NCI-H1436 (cell line): ENCODE measurements at places on chromosomes 5 and 9.

GRCh38 chr9:124137944-124138335, 119.8 kb upstream of the NEK6 start:
- no peak for DNase-seq

DNA sequence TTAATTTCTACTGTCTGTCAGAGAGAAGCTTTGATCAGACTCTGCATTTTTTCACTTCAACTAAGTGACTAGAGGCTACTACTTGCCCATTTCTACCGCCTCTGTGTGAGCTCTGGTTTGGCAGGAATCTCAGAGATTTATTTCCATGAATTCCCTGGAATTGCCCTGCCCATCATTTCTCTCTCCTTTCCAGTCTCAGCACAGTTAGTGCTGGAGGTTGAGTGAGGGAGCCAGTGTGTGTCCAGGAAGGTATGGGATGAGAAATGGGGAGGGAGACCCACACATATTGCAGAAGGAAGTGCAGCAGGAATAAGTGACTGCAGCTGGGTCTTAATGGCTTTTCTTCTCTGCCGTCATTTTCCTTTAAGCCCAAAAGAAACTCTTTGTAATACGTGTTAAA, 443.1 kb upstream of the ZNF462 start:
- DNase-seq: no peak

- DNase-seq: no peak
Measured at GRCh38 chr5:96175090-96175489, 213.4 kb upstream of the ELL2 start.

DNA sequence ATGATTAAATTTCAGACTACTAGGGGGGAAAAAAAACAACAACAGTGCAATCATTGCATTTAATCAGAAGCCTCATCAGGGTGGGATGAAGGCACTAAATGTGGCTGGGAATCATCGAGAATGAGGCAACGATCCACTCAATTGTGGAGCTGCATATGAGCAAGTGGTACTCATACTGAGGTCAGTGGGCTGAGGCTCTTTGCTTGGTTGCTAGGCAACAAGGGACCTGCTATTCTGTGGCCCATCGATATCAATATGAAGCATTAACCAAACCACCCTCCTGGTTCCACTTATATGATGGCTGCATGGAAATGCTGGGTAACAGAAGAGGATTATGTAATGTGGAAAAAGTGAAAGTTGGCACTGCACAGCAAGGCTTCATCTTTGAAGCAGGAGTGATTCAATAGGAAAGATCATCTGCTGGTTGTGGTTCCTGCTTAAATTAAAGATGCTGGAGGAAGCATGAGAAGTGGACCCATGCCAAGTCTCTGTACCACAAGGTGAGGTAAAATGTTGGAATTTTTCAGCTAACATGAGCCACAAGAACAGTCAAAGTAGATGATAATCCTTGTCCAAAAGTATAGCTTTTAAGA, 159.8 kb upstream of the HMHB1 start:
- no peak for DNase-seq

DNA sequence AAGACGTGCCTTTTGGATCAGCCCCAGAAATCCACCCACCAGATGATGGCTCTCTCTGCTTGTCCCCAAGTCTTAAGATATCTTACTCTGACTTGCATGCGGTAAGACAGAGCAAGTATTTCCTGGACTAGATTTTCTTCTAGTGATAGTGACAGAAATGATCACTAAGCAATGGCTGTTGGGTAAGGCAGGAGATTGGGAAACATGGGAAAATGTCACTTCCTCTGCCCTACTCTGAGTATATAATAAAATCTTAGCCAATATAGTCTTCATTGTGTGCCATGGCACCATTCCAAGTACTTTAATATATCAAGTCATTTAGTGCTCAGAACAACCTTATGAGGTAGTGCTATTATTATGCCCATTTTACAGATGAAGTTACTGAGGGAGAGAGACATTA, 31.0 kb upstream of the GNA14 start:
- DNase-seq: no peak

- DNase-seq: no peak
Measured at GRCh38 chr5:9347541-9348295, 198.2 kb downstream of the SEMA5A start.

DNA sequence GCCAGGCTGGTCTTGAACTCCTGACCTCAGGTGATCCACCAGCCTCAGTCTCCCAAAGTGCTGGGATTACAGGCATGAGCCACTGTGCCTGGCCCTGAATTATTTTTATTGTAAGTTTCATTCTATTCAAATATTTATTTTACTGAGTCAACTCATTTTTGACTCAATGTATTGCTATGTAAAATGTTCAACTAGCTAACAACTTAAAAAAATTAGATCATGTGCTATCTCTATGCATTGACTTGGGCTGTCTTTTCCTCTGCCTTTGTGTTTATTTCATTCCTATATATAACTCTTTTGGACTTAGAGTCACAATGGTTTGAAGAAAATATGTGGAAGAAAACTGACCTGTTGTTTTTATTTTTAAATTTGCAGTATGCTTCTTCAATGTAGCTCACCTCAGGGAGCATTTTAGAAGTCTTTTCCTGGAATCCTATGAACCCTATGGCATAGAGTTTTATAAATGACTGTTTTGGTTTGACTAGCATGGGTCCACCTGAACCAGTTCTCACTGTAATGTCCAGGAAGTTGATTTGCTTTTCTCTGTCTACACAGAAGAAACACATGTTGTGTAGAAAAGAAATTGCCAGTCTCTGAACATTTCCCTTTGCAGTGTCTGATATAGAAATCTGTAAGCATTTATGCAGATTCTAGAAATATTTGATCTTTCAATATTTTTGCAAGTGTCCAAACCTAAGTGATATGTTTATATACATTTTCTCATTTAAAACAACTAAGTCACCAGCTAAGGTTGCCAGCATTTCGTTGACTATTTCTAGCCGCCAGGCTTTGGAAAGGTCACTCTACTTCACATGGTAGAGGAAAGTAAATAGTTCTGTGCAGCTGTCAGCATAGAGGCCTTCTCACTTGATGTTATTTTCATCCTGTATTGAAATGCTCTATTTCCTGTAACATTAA, 138.8 kb downstream of the PCSK1 start:
- DNase-seq: no peak

DNA sequence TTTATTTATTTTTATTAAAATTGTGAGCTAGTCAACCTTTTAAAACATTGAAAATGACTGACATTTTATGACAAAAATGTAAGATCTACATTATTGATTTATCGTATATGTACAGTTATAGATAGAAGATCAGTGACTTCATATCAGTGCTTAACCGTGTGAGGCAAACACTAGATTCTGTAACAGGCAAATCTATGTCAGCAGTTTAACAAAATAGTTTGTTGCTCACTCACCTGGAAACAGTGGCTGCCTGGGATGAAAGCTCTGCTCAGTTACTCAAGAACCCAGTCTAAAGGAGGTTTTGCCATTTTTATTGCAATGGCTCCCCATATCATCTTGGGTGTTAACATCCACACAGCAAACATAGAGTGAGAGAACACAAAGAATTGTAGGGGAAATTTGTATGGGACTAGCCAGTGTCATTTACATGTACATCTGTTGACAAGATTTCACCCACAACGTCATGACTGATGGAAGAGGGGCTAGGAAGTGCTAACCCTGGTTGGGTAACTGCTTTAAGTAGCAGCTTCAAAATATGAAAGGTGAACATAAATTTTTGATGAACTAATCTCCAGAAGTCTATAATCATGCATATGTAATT, 49.0 kb downstream of the SGCD start:
- no peak for DNase-seq

- no peak for DNase-seq
Measured at GRCh38 chr5:147248561-147248960, 13.7 kb downstream of the STK32A start.

GRCh38 chr5:2762744-2763532, 11.5 kb upstream of the IRX2 start:
- DNase-seq: no peak

- DNase-seq: peak; percentile 73
Measured at GRCh38 chr9:28024676-28025075, 451.4 kb upstream of the C9orf72 start.

DNA sequence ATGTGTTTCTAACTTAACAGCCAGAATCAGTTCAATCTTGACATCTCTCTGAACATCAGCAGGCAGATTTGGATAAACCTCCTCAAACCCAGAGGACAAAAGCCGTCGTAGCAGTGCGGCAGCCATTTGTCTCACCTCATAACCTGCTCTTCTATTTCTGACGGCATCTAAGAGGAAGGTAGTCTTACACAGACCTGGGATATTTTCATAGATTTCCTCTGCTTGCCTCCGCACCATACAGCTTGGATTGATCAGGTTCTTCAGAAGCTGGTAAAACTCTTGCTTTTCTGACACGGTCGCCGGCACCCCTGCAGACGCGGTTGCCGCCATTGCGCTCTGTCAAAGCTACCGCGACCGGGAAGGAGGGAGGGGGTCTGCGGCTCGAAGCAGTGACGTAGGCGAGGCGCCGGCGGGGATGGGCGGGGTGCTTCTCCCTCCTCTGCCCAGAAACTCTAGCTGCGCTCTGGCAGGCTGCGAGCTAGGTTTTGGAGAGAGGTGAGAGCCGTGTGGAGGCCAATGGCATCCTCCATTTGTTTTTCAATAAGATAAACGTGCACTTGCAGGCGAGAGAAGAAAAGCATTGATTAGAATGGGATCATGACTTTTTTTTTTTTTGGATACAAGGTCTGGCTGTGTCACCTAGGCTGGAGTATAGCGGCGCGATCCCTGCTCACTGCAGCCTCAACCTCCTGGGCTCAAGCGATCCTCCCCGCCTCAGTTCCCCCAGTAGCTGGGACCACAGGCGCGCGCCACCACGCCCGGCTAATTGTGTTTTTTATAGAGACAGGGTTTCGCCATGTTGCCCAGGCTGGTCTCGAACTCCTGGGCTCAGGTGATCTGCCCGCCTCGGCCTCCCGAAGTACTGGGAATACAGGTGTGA, at the start of gene RANBP6:
RANBP6 (minus strand) TSS at position 347 of the 880 bp plus-strand sequence; CDS start at position 330, 17 bp downstream.
- peak; percentile 77 for DNase-seq

- DNase-seq: no peak
Measured at GRCh38 chr5:135245521-135246499, 153.2 kb downstream of the MACROH2A1 start.

DNA sequence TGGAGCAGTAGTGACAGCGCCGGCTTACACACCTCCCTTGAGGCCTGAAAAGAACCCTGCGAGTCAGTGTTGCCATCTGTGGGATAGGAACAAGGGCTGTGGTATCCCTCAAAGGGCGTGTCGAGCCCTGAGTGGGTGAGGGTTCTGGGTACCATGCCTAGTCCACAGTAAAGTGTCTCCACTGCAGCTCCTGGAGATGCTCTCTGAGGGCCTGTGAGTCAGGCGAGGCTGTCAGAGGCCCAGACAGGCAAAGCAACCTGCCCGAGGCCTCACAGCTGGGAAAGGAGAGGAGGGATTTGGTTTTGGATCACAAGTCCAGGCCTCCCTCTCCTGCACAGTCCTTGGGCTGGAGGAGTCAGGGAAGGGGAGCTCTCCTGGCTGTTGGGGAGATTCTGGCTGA, 6.1 kb downstream of the PRRX2 start:
- no peak for DNase-seq

- no peak for DNase-seq
Measured at GRCh38 chr5:170821257-170821800, 37.8 kb downstream of the GABRP start.

DNA sequence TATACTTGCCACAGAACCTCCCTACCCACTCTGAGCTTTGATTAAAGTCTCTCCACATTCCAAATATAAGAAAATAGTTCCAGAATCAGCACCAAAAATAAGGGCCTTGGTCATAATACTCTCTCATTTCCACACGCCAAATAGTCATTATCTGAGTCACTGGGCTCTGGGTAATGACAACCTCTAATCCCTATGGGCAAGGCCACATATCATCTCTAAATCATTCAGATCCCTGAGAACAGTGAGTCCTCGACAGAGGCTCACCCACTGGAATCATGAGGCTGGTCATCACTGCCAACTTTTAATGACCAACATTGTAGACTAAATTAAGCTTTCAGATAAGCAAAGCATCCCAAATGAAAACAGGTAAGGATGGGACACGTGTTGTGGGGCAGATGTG, 28.1 kb downstream of the FAM114A2 start:
- no peak for DNase-seq

- no peak for DNase-seq
Measured at GRCh38 chr5:123035360-123035917, 1.1 kb downstream of the PPIC start.

DNA sequence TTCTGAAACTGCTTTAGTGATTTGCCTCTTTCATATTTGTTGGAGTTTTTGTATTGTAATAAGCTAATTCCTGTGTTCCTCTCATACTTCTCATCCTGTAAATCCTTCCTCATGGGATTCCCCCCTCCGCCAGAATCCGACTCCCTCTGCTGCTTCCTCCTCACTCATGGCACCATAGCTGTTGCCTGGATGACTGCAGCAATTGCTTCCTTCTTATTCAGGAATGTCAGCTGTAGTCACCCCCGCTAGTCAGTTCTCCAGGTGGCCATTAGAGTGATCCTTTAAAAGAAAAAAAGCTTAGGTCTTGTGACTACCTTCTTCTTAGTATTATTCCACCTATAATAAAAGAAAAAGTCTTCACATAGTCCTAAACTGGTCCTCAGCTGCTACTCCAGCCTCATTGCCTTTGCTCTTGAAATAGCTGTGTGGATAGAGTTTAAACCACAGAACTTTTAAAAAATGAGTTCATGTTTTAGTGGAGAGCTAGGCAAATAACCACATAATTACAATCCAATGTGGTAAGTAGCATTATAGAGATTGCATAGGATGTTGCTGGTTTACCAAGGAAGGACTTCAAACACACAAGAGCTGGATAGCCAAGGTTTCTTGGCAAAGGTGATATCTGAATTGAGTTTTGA, 227.3 kb downstream of the KDM4C start:
- DNase-seq: no peak

- DNase-seq: no peak
Measured at GRCh38 chr9:11328326-11328725, 715.5 kb upstream of the PTPRD start.

GRCh38 chr5:170760113-170760512, 23.4 kb upstream of the GABRP start:
- DNase-seq: no peak

DNA sequence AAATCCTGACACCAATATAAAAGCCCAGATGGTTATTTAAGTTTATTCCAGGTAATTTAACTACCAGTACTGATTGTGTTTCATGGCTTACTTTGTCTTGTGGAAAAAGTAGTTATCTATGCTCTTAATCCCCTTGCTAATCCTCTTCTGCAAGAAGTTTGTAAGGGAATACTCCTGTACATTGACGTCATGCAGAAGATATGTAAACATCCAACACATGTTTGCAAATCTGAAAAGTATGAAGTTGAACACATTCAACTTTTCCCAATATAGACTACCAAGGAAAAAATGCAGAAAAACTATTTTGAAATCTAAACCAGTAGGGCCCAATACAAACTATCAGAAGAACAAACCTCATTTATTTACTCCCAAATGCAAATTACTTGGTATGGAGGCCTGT, 56.3 kb upstream of the ELL2 start:
- DNase-seq: no peak

DNA sequence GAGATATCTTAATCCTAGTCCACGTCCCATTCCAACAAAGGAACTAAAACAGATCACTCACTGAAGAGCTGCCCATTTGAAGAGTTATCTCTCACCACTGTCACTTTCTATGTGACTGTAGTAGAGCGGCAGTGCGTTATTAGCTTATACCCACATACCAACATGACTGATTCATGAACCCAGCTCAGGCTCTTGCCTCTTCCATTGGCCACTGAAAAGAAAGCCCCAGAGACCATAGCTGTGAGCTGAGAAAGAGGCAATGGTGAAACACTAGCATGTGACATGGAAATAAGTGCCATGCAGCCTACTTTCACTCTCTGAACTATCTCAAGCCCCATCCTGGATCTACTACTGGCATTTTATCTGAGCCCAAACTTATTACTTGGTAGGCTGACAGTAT, 151.7 kb upstream of the MOCS2 start:
- DNase-seq: no peak
